ENCODE measurements at places on chromosomes 7 and 10.

- no peak for DNase-seq
- H3K4me3 ChIP-seq, result no peak overlapping the region
- H3K36me3 ChIP-seq, result no peaks in the 10 kb centered on the region
- H3K27ac ChIP-seq, result no peak overlapping the region
These were observed 28.8 kb downstream of the SAMD8 start for GRCh38 chr10:75140246-75140645.

DNA sequence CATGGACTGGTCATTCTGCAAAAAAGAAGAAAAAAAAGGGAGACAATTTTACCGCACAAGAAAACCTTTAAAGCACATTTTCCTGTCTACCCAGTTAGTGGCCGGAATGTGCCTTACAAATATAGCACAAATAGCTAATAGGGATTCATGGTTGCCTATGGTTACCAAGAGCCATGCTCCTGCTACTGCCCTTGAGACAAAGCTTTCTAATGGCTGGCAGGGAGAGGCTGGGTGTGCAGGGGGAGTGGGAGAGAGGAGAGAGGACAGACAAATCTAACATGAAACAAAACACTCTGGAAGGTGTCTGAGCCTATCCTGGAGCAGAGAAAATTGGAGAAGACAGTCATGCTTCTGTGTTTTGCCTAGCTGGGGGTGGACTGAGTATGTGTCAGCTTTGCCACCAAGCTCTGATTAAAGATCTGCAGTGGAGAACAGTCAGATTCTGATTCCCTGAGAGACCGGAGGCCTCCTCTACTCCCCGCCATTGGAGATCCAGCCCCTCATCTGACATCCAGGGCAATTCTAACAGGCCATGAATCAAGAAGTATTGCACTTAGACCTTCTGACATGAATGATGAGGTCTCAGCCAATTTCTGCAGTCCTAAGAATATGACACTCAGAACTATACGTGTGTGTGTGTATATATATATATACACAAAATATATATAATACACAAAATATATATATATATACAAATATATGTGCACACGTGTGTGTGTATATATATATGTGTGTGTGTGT is 80.2 kb downstream of the PRTFDC1 start:
- H3K4me1 ChIP-seq, result no peaks in the 10 kb centered on the region
- H3K27me3 ChIP-seq, result no peaks in the 10 kb centered on the region
- no peak for DNase-seq
- H3K36me3 ChIP-seq, result no peaks in the 10 kb centered on the region
- no peak overlapping the region for H3K4me3 ChIP-seq

DNA sequence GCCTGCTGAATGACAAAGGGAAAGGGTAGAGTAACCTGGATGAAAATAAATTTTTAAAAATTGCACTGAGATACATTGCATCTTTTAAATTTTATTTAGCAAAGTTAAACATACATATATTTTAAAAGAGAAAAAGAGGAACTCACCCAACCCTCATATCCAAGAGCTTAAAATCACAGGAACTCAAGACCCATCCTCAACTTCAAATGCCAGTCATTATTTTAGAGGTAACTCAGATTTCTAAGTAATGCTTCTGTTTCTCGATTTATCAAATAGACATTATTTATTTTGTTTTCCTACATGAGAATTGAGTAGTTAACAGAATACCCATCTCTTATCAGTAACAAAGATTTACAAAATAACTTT is 32.4 kb upstream of the KMT2E start:
- no peak for DNase-seq
- H3K36me3 ChIP-seq, result peaks cover 5% of the 10 kb centered on the region
- peaks cover 9% of the 10 kb centered on the region for H3K4me1 ChIP-seq
- no peak overlapping the region for H3K27ac ChIP-seq
- H3K4me3 ChIP-seq, result no peak overlapping the region

DNA sequence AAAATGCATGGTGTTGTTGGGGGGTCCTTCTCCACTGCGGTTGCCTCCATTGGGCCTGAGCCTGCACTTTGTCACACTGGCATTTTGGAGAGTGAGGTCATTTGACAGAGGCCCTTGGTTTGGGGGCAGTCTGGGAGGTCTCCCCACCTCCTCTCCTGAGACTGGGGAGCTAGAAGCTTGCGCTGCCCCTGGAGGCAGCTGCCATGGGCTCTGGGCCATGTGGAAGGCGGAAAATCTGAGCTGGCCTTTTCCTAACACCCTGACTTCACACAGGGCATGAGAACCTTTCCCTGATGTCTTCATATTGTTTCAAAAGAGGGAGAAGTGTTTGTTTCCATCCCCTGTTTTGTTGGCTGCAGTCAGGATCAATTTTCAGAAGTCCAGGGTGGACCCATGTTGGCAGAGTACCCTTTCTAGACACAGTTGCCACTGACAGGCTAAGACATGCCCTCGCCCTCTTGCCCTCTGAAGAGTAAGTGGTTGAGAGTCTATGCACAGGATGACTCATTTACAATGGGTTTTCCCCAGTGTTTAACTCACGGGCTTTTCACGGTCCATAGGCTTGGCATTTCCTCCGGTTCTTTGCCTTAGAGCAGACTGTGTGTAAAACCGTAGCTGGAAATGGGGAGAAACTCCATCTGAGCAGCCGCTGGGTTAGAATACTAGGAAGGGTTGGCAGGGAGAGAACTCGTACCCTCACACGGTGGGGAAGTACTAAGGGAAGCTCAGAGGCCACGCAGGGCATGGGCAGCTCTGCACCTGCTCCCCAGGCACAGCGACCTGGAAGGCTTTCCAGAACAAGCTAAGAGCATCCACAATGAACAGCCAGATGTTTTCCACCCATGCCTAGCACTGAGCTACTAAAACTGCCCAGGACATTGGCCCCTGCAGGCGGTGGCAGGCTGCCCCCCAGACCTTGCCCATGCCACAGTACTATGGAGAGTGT is 655.0 kb downstream of the SDK1 start:
- H3K4me1 ChIP-seq, result no peaks in the 10 kb centered on the region
- no peak for DNase-seq
- H3K27ac ChIP-seq, result no peak overlapping the region

GRCh38 chr7:137870078-137870477 is 23.3 kb upstream of the DGKI start:
- H3K27me3 ChIP-seq, result no peaks in the 10 kb centered on the region
- H3K4me3 ChIP-seq, result no peak overlapping the region
- H3K4me1 ChIP-seq, result 0 out of 2 replicates have a peak, but pooled peaks cover 2% of the 10 kb centered on the region
- H3K36me3 ChIP-seq, result peaks cover 10% of the 10 kb centered on the region
- no peak overlapping the region for H3K27ac ChIP-seq
- no peak for DNase-seq

DNA sequence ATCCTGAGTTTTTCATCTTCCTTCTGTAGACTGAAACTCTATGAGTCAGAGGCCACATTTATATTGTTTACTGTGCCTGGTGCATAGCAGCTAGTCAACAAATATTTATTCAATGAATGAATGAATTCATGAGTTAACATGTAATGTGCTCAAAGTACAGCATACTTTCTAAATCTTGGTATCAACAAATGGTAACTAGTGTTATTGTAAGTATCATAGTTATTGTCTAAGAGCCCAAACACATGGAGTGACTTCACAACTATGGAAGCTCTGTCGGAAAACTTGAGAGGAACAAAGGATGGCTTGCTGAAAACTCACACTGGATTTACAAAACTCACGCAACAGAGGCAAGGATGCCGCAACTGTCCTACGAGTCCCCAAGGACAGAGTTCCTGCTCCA is 35.9 kb downstream of the DENND2A start:
- H3K36me3 ChIP-seq, result no peaks in the 10 kb centered on the region
- no peaks in the 10 kb centered on the region for H3K27me3 ChIP-seq
- no peak overlapping the region for H3K4me3 ChIP-seq
- no peaks in the 10 kb centered on the region for H3K4me1 ChIP-seq

DNA sequence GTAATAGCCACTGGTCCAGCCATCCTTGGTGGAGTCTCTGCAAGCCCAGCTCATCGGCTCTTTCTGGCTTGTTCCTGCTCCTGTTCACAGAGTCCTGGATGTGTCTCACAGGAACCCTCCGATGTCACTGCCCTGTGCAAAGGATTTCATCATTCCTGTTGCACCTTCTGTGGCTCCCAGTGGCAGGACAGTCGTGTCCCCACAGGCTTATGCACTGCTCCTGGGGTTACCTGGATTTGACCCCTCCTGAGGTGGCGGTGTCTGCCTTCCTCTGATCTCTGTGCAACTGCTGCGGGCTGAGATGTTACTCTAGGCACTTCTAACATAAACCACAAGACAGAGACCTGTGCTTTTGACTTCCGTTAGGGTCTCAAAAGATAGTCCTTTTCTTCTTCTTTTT is 30.6 kb downstream of the APBB1IP start:
- no peaks in the 10 kb centered on the region for H3K4me1 ChIP-seq
- no peaks in the 10 kb centered on the region for H3K36me3 ChIP-seq
- H3K27me3 ChIP-seq, result no peaks in the 10 kb centered on the region

DNA sequence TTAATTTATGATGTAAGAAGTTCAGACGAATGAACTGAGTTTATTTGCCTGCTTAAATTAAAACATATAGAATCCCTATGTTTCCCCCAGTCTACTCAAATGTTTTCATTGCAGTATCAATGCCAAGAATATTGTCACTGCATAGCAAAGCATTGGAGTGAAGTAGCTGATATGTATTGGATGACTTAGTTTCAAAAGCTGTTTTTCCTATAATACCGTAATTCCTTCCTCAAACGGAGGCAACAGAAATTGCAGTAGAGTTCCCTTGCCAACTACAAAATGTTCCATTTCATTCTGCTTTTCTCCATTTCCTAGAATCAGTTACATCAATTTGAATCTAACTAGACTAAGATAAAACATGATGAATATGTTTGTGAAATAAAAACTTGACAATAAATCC is 174.1 kb downstream of the CNTNAP2 start:
- H3K27me3 ChIP-seq, result no peaks in the 10 kb centered on the region
- no peaks in the 10 kb centered on the region for H3K4me1 ChIP-seq
- no peaks in the 10 kb centered on the region for H3K36me3 ChIP-seq
- no peak for DNase-seq
- no peak overlapping the region for H3K4me3 ChIP-seq
- H3K27ac ChIP-seq, result no peak overlapping the region

- no peak overlapping the region for H3K27ac ChIP-seq
- DNase-seq, result no peak
These were observed 126.3 kb upstream of the CHST15 start for GRCh38 chr10:124219655-124220054.

DNA sequence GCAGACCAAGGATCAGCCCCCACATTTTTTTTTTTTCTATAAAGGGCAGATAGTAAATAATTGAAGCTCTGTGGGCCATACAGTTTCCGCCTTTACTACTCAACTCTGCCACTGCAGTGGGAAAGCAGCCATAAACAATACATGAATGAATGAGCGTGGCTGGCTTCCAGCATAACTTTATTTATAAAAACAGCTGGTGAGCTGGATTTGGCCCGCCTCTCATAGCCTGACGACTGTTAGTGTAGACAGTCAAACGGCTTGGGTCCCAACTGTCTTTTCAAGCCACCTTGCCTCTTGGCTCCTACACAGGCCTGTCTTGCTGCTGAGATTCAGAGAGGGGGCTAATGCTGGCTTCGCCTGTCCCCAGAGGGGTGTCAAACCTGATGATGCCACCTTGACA is 169.8 kb upstream of the GPR26 start:
- DNase-seq, result no peak
- no peak overlapping the region for H3K27ac ChIP-seq
- H3K4me3 ChIP-seq, result no peak overlapping the region
- H3K4me1 ChIP-seq, result peaks cover 9% of the 10 kb centered on the region
- no peaks in the 10 kb centered on the region for H3K27me3 ChIP-seq

GRCh38 chr10:31490858-31491504 is 172.0 kb downstream of the ZEB1 start:
- no peak overlapping the region for H3K4me3 ChIP-seq
- no peaks in the 10 kb centered on the region for H3K27me3 ChIP-seq
- no peak for DNase-seq
- no peaks in the 10 kb centered on the region for H3K36me3 ChIP-seq
- H3K4me1 ChIP-seq, result no peaks in the 10 kb centered on the region

- H3K27me3 ChIP-seq, result no peaks in the 10 kb centered on the region
- H3K27ac ChIP-seq, result no peak overlapping the region
- H3K4me1 ChIP-seq, result no peaks in the 10 kb centered on the region
- no peak overlapping the region for H3K4me3 ChIP-seq
- H3K36me3 ChIP-seq, result no peaks in the 10 kb centered on the region
- no peak for DNase-seq
These were observed 106.4 kb downstream of the GSAP start for GRCh38 chr7:77309714-77310220.

DNA sequence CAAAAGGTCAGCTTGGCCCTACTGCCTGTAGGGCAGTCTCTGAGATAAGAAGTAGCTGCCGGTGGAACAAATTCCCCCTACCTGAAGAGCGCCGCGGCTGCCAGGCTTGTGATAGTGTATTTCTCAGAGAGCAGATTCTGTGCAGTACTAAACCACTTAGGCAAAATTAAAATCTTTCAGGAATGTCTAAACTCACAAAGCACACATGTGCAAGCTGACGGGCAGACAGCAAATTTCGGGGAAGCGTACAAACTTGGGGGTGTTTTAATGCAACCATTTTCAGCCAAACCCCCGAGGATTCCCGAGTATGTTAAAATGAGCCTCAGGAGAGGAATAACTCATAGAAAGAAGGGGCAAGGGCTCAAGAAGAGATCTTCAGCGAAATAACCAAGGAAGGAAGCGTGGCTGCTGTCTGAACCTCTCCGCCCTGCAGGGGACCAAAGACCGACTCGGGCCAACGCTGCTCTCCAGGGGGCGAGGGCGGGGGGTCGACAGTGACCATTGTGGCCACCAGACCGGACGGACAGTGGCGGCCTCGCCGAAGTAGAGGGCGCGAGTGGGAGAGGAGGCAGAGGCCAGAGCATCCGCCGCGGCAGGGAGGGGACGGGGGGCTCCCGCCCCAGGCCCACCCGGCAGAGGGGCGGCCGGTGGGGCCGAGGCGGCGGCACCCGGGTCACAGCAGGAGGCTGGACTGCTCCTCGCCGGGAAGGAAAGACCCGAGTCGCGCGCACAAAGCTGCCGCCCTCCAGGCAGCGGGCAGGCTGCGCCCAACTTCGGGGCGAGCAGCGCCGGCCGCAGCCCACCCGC is 819 bp downstream of the HYCC1 start:
- no peaks in the 10 kb centered on the region for H3K27me3 ChIP-seq
- H3K27ac ChIP-seq, result no peak overlapping the region
- H3K4me3 ChIP-seq, result peak overlapping the region; percentile 68
- DNase-seq, result no peak
- H3K4me1 ChIP-seq, result no peaks in the 10 kb centered on the region

DNA sequence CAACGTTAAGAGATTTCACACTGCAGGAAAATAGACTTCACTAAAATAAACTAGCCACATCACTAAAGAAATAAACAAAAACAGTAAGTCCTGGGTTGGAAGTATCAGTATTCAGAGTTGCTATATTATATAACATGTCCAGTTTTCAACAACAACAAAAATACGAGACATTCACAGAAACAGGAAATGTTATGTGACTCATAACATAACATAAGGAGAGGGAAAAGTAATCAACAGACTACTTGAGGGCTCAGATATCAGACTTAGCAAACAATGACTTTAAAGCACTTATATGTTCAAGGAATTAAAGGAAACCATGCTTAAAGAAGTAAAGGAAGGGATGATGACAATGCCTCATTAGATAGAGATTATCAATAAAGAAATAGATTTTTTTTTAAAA is 73.5 kb upstream of the MKLN1 start:
- no peak for DNase-seq
- no peaks in the 10 kb centered on the region for H3K4me1 ChIP-seq
- no peaks in the 10 kb centered on the region for H3K27me3 ChIP-seq
- no peaks in the 10 kb centered on the region for H3K36me3 ChIP-seq

- DNase-seq, result no peak
- H3K4me1 ChIP-seq, result no peaks in the 10 kb centered on the region
- no peaks in the 10 kb centered on the region for H3K36me3 ChIP-seq
- H3K27ac ChIP-seq, result no peak overlapping the region
These were observed 135.9 kb downstream of the ITGB8 start for GRCh38 chr7:20466543-20467021.

All from H1 (cell line).